ENCODE measurements at places on chromosomes 6 and 20.

GRCh38 chr20:50919567-50919966, 11.7 kb downstream of the ADNP start:
- DNase-seq = no peak

DNA sequence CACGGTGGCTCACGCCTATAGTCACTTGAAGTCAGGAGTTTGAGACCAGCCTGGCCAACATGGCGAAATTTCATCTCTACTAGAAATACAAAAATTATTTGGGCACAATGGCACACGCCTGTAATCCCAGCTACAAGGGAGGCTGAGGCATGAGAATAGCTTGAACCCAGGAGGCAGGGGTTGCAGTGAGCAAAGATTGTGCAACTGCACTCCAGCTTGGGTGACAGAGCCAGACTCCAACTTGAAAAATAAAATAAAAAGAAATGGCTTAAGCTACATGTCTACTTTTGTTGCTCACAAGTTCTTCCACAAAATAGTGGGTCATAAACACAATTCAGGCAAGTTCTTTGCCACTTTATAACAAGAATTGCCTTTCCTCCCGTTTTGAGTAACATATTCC, 27.1 kb upstream of the B4GALT5 start:
- no peak for DNase-seq

DNA sequence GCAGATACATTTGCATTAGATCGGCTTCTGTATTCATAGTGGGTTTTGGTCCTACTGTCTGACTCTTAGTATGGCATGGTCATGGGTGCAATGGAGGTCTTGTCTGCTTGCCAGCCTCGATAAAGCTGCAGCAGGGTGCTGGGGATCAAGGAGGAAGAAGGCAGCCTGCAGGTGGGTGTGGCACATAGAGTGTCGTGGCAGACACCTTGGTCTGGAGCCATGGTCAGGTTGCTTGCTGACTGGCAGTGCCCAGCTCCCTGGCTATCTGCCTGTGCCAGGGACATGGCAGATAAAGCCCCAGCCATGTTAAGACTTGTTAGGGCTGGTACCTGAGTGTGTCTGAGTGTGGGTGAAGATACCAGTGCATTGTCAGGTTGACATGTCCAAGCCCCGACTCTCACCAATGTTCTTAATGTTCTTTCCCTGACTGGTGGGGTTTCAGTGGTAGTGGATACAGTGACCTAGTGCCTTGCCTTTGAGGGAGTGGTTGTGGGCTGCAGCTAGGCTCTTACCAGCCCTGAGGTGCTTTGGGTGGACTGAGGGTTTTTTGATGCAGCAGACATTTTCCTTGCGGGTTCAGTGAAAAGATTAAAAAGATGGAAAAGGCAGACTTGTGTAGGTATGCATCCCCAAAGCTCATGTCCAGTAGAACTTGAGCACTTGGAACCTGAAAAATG, 1.8 kb downstream of the FAM83D start:
- DNase-seq = peak; percentile 9

- DNase-seq = no peak
These were observed 28.1 kb downstream of the ROS1 start for GRCh38 chr6:117397536-117398227.

GRCh38 chr6:142927904-142928303, 17.1 kb downstream of the HIVEP2 start:
- DNase-seq = peak; percentile 74

- DNase-seq = no peak
These were observed 163.9 kb upstream of the ZNF217 start for GRCh38 chr20:53757472-53757913.

GRCh38 chr20:57909763-57910331, 200.0 kb upstream of the PMEPA1 start:
- DNase-seq = no peak

- DNase-seq = no peak
These were observed 106.9 kb downstream of the TRDN start for GRCh38 chr6:123529843-123530242.

- no peak for DNase-seq
These were observed 16.8 kb downstream of the SOX4 start for GRCh38 chr6:21610341-21610740.

GRCh38 chr20:9025643-9026042, 43.2 kb upstream of the PLCB4 start:
- DNase-seq = no peak

DNA sequence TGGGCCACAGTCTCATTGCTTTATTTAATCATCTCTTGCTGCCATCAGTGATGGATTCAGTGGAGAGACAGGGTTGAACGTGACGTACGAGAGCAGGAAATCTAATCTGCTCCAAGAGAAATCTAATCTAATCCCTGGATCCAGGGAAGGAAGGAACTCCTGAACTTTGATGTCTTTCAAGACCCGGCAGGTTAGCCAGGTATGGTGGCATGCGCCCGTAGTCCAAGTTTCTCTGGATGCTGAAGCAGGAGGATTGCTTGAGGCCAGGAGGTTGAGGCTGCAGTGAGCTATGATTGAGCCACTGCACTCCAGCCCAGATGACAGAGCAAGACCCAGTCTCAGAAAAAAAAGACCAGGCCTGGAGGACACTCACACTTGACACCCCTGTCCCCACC, 11.4 kb upstream of the PGC start:
- no peak for DNase-seq

DNA sequence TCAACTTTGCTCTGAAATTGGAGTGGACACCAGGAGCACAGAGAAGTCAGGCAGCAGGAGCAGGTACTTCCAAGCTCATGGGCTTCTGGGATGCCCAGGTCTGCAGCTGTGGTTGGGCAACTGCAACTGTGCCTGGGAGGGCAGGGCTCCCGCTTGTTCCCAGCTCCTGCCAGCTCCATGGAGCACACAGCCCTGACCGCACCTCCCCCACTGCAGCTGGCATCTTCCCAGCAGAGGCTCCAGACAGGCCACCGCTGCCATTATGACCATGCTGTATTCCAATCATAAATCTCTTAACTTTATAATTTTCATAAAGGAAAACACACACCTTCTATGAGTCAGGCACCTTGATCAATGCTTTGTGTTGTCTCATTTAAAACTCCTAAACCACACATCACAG, 36.9 kb downstream of the STK38 start:
- no peak for DNase-seq

GRCh38 chr6:100269189-100269588, 195.5 kb downstream of the SIM1 start:
- DNase-seq = no peak

DNA sequence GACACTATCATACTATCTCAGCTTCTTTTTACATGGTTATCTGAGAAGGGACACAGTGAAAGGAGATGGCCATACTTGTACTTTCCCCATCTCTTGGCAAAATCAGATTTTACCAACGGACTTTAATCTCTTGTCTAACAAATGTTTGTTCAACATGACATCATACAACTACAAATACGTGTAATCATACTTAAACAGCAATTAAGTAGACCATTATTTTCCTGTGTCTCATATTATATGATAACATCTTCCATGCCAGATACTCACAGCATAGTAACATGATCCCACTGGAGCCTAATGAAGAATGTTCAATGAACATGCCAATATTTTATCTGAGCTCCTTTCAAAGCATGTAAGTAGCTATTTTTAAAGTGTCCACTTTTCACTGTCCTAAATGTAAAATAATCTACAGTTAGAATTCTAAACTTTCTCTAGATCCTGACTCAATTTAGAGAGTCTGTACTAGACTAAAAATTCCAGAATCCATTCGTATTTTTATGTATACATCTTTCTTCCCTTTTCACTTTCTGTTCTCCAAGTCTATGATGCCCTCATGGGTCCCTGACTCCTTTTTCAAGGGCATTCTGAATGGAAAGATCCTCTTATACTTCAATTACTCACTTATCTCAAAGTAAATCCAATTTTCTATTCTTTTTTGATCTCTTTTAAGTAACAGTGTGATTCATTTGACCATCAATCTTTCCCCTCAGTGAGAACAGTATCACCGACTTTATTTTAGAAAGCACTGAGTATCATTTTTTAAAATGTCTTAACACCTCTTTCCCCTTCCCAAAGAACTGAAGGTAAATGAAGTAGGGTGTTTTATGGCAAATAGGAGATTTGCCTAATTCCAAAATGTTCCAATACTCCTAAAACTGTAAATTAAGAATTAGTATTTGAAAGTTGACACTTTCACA, 133.5 kb downstream of the CDK19 start:
- DNase-seq = no peak

DNA sequence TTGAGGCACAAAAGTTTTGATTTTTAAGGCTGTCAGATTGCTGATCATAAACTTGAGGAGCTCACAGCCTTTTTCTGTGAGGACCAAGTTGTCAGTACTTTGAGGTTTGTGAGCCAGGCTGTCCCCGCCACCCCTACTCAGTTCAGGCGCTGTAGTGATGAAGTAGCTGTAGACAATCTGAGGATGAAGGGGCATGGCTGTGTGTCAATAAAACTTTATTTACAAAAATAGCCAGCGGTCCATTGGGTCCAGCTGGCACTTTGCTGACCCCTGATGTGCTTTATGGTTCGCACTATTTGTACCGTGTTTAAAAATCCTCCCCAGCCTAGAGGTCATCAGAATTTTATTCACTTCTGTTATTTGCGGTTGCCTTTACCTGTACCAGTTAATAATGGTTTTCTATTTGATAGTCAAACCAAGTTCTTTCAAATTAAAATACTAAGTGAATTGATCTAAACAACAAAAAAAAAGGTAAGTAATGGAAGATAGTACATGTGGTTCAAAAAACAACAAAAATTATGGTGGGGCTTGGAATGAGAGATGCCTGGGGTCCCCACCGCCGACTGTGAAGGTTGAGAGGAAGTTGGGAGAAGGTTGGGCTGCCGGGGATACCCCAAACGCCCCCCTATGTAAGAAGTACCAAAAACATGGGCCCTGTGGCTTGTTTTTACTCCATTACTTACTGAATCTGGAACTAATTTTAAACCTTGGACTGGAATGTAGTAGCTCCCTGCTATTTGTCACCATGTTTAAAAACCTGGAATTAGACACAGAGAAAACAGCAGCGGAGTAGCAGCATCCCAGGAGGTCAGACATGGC, 123.6 kb downstream of the SYCP2 start:
- no peak for DNase-seq

- DNase-seq = peak; percentile 62
These were observed 6.5 kb upstream of the SLC24A3 start for GRCh38 chr20:19205981-19206396.

- no peak for DNase-seq
These were observed 13.1 kb upstream of the RAET1L start for GRCh38 chr6:150038202-150039062.

DNA sequence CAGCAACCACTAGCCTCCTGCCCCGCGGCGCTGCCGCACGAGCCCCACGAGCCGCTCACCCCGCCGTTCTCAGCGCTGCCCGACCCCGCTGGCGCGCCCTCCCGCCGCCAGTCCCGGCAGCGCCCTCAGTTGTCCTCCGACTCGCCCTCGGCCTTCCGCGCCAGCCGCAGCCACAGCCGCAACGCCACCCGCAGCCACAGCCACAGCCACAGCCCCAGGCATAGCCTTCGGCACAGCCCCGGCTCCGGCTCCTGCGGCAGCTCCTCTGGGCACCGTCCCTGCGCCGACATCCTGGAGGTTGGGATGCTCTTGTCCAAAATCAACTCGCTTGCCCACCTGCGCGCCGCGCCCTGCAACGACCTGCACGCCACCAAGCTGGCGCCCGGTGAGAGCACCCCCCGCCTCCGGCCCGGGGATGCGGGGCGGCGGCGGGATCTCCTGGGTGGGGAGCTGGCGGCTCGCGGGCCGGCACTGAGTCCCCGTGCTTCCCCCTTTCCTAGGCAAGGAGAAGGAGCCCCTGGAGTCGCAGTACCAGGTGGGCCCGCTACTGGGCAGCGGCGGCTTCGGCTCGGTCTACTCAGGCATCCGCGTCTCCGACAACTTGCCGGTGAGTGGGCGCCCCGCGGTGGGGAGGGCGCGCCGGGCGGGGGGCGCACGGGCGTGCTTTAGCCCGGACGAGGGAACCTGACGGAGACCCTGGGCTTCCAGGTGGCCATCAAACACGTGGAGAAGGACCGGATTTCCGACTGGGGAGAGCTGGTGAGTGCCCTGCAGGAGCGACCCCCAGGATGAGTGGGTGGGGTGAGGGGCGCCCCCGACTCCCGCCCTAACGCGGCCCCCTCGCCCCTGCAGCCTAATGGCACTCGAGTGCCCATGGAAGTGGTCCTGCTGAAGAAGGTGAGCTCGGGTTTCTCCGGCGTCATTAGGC, 585 bp downstream of the PIM1 start:
- peak; percentile 69 for DNase-seq

DNA sequence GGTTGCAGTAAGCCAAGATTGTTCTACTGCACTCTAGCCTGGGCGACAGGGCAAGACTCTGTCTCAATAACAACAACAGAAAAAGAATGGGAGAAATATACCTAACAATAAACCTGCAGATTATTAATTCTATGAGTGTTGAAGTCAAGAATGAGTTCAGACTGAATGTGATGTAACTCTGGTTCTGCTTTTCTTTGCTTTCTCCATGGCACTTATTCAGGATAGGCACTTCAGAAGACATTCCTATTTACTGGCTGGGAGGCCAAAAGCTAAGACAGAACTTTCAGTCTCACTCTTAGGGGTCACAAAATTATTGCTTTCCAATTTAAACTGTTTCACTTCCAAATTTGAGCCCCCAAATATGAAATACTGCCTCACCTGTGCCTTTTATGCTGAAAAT, 15.7 kb upstream of the PRIM2 start:
- no peak for DNase-seq

- no peak for DNase-seq
These were observed 162.2 kb downstream of the KCNQ5 start for GRCh38 chr6:72784071-72784470.

DNA sequence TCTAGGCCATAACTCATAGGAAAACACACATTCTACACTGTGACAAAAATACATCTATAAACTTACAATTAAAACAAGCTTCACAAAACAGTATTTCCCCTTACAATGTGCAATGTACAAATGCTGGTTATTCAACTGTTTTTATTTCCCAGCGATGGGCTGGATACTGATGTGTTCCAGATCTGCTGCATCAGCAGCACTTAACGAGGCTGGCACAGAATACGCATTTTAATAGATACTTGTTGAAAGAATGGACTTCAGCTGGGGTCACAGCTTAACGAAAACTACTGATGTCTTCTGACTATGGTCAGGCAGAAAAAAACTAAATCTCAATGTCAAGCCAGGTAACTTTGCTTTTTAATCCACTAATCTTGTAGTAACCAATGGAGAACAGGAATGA, 70.9 kb downstream of the B4GALT5 start:
- DNase-seq = no peak

GRCh38 chr6:145015739-145016558, 719.4 kb downstream of the EPM2A start:
- no peak for DNase-seq

DNA sequence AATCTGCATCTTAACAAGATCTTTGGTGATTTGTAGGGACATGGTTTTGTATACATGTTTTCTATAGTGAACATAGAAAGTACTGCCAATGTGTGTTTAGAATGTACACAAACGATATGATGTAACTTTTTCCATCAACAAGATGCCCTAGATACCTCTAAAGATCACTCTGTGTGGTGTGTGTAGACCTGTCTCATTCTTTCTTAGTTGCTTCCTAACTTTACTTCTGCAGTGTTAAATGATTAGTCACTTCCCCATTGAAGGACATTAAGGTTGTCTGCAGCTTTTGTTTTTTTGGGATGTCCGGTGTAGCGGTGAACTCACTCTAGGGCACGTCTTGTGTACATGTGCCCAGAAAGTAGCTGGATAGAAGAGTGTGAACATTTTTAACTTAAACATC, 35.9 kb downstream of the CDYL start:
- no peak for DNase-seq

- DNase-seq = no peak
These were observed 23.7 kb downstream of the POM121L2 start for GRCh38 chr6:27288136-27289044.

- DNase-seq = no peak
These were observed 420.9 kb upstream of the PLCB4 start for GRCh38 chr20:8647961-8648441.
